ENCODE measurements at places on chromosomes 11 and 22. TPM values are rescaled to one million over a fixed set of nuclear protein-coding genes. Genes with fewer than 3 reads are reported as not detected.

Gene MYBPC3
- total RNA-seq, result not detected

Gene CCDC81
- not detected for total RNA-seq

Gene FSHB
- not detected for total RNA-seq

DNA sequence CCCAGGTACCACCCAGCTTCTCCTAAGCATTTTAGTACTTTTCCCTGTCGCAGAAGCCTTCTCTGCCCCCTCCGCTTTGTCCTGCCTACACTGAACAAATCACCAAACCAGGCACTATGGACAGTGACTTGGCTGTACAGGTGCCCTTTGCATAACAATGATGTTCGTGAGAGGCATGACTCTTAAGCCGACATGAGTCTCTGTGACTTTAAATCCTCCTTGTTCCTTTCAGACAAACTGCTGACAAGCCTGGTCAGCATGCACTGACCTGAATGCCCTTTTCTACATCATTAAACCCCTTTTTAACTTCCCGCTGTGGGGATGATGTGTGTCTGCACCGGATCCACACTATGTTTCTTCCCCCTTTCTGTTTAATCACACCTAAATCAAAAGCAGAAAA, 16.6 kb downstream of the CAVIN3 start:
- no peak for DNase-seq

- DNase-seq, result no peak
Measured at GRCh38 chr11:61814247-61814957, 2.4 kb downstream of the FADS1 start.

All from H4 (cell line).